ENCODE measurements at places on chromosomes 2 and 18. TPM values are rescaled to one million over a fixed set of nuclear protein-coding genes. Genes with fewer than 3 reads are reported as not detected.

The CCDC150 gene
- 10.1 TPM for total RNA-seq

The MC4R gene
- total RNA-seq = not detected

The SCN3A gene
- total RNA-seq = 0.08 TPM

The FBLN7 gene
- not detected for total RNA-seq

The TEKT4 gene
- not detected for total RNA-seq

The LOXHD1 gene
- total RNA-seq = not detected

The CD302 gene
- 19.3 TPM for total RNA-seq

The PLCL1 gene
- total RNA-seq = 4.2 TPM

The ERICH2 gene
- total RNA-seq = not detected

The ZNF521 gene
- 4.8 TPM for total RNA-seq

The FAM117B gene
- 6.7 TPM for total RNA-seq
